Activated CD8-positive, alpha-beta memory T cell treated with anti-CD3 and anti-CD28 coated beads, Interleukin-2, amount 50 U/mL, for 4 hours (primary cell): ENCODE measurements at places on chromosomes 3 and 15.

DNA sequence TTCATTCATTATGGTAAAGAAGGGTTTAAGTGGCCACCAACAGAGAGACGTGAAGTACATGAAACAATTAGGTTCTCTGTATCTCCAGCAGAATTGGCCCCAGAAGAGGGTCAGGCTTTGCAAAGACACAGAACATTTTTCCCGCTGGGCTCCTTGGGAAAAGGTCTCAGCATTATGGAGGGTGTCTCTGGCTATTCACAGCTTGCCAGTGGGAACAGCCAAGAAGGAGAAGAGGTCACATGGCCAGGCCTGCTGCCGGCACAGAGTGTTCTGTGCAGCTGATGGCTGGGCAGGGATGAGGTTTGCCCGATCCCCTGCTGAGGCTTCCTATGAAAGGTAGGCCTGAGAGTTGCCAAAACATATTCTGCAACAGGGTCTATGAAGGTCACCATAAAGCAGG is 77.8 kb upstream of the LPP start:
- DNase-seq: no peak

DNA sequence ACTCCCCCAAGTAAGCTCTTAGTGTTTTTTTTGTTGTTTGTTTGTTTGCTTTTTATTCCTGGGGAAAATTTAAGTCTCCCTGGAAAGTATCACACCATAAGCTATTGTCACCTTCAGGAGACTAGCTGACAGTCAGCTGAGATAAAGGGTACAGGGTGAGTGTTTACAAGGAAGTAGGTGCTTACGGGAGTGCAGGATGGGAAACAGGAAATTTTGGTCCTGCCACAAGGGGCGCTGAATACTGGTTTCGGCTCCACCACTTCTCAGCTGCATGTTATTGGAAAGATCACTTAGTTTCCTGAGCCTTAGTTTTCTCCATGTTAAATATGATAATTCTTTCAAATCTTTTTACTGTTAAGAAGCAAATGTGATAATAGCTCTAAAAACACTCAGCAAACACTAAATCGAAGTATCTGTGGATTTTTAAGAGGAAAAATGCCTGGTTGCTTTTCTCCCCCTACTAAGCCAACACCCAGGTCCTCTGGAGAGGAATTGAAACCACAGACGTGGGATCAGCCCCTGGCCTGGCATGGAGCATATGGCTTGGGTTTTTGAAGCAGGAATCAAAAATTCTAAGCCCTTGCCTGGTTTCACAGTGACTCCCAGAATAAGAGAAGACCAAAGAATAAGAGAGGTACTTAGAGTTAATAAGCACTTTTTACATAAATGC is 90.7 kb downstream of the SCN11A start:
- DNase-seq: peak; percentile 21

GRCh38 chr3:108620250-108620649 is 30.7 kb downstream of the DZIP3 start:
- DNase-seq: no peak

GRCh38 chr3:136632625-136633081 is 119.5 kb downstream of the STAG1 start:
- DNase-seq: no peak

- no peak for DNase-seq
These were observed 6.7 kb downstream of the RNU6-1 start for GRCh38 chr15:67832897-67833709.

DNA sequence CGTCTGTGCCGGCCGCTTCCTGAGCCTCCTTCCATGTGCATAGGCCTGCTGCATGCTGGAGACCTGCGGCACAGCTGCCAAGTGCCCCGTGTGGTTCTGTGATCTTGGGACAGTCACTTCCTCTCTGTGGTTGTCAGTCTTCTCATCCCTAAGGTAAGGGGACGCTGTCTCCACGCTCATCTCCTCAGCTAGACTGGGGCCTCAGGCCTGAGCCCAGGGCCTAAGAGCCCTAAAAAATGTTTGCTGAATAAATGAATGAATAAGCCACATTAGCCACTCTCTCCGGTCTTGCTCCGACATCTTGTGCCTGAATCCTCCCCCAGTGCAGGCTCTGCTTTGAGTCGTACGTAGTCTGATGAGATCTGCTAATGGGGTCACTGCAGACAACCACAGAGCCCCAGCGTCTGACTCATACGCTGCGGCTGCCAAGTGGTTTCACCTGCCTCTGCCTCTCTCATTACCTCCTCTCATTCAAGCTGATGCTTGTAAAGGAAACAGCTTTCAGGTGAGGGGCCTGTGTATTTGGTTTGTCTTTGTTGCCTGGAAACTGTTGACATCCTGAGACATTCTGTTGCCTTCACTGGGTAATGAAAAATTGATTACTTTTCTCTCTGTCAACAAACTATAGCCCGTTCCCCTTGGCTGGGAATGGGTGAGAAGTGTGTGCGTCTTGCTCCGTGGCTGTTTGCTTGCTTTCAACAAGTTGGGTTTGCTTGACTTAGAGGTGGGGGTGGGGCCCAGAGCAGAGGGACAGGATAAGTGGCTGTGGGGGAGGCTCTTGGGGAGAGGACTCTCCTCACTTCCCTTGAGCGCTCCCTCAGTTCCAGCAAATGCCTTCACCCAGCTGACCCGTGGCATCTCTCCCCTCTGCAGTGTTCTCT is 15.9 kb downstream of the RPLP1 start:
- DNase-seq: peak; percentile 79

- no peak for DNase-seq
These were observed 67.9 kb upstream of the UBE2E2 start for GRCh38 chr3:23135026-23135785.

DNA sequence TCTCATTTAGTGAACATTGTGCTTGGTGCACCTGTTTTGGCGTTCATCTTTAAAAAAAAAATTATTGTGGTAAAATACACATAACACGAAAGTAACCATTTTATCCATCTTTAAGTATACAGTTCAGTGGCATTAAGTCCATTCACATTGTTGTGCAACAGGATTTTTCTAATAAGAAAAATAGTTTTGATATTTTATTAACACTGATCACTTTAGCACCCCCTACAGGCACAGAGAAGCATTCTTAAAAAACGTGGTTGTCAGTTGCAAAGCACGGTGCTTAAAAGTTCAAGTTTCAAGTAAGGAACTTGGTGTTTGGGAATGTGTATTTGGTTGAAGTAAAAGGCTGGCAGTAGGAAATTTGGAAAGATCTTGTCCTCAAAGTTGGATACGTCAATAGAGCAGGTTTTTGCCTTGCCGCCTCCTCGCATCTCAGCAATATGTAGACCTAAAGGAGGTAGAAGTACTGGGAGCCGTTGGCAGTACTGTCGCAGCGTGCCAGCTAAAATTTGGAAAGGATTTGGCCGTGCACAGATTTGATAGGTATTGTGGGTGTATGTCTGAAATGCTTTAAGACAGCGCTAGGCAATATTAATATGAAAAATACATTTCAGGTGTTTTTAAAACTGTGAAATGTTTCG is 110.4 kb downstream of the LRRC28 start:
- no peak for DNase-seq

- no peak for DNase-seq
These were observed 45.0 kb downstream of the SUCNR1 start for GRCh38 chr3:151918253-151919029.
